Activated CD8-positive, alpha-beta memory T cell treated with anti-CD3 and anti-CD28 coated beads for 1 hour (primary cell): ENCODE measurements at places on chromosomes 2 and 18.

GRCh38 chr2:233538741-233539140, 27.8 kb downstream of the USP40 start:
- no peak for DNase-seq

- DNase-seq = no peak
These were observed 140.6 kb upstream of the DNMT3A start for GRCh38 chr2:25482341-25482740.

DNA sequence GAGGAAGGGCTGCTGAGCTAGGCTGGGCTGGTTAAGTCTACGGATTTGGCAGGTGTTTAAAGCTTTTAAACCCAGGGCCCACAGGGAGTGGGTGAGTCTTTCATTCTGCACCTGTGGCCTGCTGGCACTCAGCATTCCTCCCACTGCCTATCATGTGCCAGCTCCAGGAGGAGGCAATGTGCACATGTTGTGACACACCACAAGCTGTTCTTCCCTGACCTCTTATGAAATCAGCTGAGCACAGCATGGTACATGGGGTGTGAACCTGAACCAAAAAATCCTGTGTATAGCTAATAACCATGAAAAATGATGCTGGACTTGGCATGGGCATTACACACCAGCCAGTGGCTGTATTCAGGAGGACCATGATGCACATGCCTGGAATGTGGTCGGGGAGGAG, 297.9 kb upstream of the MMADHC start:
- DNase-seq = no peak

DNA sequence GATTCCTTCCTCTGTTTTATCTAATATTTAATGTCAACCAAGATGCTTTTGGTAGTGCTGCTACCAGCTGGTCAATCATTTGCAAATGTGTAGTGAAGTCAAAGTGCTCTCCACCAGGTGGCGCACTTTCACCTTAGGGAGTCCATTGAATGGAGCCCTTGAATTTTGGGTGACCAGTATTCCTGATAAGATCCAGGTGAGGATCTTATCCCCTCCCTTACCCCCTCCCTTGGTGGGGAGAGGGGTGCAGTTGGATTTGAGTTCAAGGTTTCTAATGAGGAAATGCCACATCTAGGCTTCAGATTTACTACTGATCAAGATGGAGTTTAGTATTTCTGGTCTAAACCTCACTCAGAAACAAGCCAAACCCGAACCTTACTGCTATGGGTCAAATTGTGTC, 12.0 kb upstream of the E2F6 start:
- DNase-seq = peak; percentile 52

DNA sequence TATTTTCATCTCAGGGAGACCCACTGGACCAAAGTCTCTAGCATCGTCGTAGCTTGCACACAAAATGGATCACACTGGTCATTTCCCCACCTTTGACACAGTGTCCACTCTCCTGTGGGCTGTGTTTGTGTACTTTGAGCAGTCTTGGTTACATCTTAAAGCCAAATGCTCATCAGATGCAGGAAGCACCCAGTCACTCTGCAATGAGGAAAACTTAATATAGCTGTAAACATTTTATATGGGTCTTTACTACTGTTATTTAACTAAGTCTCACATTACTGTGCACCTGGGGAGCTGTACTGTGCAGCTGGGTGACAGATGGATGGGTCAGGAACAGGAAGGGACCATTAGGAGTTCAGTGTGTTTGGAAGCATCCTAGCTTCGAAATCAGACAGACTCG, 109.0 kb upstream of the CXCR4 start:
- no peak for DNase-seq

GRCh38 chr2:83323038-83323437, 1136.0 kb downstream of the SUCLG1 start:
- DNase-seq = no peak

DNA sequence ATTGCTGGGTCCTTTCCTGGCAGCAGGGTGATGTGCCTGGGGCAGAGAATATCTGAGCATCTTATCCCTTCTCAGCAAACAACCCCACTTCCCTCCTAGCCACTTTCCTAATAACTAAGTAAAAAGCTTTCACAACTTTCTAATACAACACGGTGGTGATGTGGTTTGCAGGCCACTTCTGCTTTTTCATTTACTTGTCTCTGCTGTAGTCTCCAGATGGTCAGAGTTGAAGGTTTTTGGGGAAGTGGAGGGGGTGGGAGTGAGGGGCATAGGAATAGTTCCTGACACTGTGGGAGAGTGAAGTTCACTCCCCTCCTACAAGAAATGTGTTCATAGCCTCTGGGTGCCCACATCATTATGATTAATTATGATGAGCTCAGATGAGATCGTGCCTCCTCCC, 11.6 kb downstream of the OXER1 start:
- DNase-seq = no peak

DNA sequence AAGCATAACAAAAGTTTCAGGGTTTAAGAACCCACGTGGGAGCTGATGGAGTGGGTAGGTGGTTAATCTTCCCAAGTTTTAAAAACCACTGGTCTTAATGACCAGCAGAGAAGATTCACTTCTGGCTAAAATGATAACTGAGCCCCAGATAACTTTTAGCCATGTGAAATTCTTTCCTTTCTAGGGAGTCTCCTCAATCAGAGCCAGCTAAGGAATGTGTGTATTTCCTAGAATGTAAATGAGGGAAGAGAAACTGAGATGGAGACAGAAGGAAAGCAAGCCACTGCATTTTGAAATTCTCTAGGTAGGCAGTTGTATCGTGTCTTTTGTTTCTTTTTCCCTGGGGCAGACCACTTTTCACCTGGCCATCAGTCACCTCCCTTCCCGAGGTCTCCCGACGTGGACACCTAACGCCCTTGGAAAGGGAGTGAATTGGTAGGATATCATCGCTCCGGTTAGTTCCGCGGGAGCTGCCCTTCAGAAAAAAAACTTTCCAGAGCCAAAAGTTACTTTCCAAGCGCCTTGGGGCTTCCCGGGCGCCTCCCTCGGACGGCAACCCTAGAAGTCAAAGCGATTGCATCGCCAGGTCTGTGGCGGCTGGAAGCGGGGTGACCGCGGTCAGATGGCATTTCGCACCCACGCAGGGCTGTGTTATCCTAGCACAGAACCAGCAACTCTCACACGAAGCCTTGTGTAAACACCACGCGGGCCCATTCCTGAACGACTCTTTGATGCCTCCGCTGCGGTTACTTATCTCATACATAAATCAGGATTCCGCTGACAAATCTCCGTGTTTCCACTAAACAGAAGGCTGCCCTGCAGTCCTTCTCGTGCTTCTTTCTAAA, 1.3 kb downstream of the COLEC12 start:
- DNase-seq = no peak

DNA sequence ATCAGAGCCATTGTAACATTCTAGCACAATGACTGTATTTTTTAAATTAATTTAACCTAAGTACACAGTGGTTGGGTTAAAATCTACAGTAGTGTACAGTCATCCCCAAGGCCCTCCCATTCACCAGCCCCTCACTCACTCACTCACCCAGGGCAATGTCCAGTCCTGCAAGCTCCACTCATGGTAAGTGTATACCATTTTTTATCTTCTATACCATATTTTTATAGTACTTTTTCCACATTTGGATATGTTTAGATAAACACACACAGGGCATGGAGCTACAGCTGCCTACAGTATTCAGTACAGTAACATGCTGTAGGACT, 72.1 kb downstream of the COPS8 start:
- DNase-seq = no peak

GRCh38 chr2:13758412-13758811, 874.1 kb upstream of the LRATD1 start:
- no peak for DNase-seq

GRCh38 chr18:58505181-58505580, 123.7 kb downstream of the ALPK2 start:
- DNase-seq = no peak

GRCh38 chr2:240567137-240567871, 980 bp upstream of the RNPEPL1 start:
- no peak for DNase-seq

- no peak for DNase-seq
These were observed 127.2 kb upstream of the MAPRE2 start for GRCh38 chr18:34913837-34914661.

- no peak for DNase-seq
These were observed 11.6 kb upstream of the RPRD1A start for GRCh38 chr18:36078751-36079529.

GRCh38 chr2:231720987-231721966, 13.0 kb downstream of the PTMA start:
- no peak for DNase-seq

GRCh38 chr2:66948234-66948633, 448.9 kb upstream of the ETAA1 start:
- no peak for DNase-seq

GRCh38 chr2:54206596-54206995, 49.4 kb downstream of the TSPYL6 start:
- no peak for DNase-seq

- DNase-seq = no peak
These were observed 213.6 kb downstream of the PMAIP1 start for GRCh38 chr18:60113396-60113795.

DNA sequence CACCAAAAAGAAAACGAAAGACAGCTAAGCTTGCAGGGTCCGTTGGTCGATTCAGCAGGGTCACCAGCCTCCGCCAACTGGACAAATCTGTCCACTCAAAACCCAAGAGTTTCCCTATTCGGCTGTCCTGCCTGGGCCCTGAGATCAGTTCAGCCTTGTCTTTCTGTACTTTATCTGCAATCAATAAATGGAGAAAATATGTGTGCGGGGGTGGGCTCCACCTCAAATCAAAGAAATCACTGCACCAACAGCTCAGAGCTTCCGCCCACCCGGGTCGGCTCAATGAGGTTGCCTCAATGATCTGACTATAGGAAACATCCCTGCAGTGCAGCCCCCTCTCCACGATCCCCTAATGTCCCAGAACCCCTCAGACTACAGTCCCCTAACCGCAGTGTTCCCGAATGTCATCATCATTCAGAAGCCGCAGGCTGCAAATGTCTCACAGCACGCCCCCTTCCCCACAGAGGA, 447 bp downstream of the GGCX start:
- no peak for DNase-seq

DNA sequence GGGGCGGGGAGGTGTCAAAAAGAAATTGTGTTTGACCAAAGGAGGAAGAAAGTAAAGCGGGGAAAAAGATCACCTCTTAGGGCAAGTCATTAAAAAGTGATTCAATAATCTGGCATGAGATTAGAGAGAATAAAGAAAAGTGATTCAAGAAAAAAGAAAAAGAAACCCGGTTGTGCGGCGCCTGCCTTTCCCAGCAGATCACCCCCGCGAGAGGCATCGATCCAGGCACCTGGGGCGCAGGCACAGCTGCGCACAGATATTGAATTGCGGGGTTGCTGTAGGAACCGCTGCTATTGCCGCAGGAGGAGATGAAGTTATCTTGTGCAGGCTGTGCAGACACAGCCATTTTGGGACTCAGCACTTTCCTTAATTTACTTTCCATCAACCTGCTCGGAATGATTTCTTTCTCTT, 71.2 kb downstream of the PLB1 start:
- no peak for DNase-seq

- no peak for DNase-seq
These were observed 61.6 kb upstream of the HS6ST1 start for GRCh38 chr2:128380061-128380889.

- no peak for DNase-seq
These were observed 26.4 kb downstream of the WDFY1 start for GRCh38 chr2:223918671-223919134.

- no peak for DNase-seq
These were observed 5.9 kb downstream of the RNF103 start for GRCh38 chr2:86617738-86618137.

DNA sequence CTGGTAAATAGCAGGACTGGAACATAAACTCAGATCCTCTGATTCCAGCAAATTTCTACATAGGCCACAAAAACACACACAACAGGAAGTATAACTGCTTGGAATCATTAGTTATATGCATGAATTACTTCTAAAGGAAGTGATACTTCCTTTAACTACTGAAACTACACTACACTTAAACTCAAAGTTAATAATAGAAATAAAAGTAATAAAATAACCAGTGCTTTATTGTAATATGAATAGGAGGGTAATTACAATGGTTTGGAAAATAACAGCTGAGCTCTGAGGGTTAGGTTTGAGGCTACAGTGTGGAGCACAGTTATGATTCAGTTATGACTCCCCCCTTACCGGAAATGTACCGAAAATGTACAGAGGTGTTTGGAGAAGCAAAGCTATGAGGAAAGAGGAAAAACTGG, 18.5 kb upstream of the POLI start:
- no peak for DNase-seq

DNA sequence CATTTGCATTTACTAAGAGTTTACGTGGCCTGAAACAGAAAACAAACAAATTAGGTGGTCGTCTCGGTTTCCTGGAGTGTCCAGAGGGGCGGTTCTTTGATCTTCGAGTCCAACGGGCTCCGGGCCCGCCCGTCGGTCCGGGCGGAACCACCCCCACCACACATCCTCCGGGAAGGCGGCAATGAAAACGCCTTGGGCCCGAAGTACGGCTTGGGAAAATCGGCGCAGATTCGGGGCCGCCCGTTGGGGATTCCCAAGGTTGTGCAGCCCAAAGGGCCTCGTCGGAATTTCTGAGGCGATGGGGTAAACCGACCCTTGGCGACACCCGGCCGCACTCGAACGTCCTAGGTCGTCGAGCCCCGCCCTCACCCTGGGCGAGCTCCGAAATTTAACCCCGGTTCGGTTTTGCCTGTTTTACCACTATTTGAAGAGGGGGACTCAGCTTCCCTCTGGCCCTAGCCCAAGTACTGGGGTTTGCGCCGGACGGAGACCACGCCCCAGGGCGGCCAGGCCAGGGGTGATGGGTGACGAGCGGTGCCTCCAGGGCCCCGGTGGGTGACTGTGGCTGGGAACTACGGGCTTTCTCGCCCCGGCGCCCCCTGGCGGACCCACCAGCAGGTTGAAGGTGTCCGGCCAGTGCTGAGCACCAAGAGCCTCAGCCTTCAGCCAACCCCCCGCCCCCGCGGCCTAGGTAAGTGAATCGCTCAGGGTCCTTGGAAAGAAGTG, 1.9 kb upstream of the CFAP53 start:
- DNase-seq = no peak

DNA sequence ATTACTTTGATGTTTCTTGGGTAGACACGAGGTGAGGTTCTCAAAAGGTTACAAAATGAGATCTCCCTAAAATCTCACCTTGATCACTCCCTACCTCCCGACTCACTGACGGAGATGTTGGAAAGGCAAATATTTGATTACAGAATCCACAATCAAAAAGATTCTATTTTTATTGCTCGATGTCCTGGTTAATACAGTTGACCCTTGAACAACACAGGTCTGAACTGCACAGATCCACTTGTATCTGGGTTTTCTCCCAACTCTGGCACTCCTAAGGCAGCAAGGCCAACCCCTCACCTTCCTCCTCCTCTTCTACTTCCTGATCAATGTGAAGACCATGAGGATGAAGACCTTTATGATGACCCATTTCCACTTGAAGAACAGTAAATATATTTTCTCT, 125.3 kb downstream of the C2orf74 start:
- no peak for DNase-seq

GRCh38 chr2:177172034-177172880, 40.3 kb upstream of the HNRNPA3 start:
- DNase-seq = no peak

DNA sequence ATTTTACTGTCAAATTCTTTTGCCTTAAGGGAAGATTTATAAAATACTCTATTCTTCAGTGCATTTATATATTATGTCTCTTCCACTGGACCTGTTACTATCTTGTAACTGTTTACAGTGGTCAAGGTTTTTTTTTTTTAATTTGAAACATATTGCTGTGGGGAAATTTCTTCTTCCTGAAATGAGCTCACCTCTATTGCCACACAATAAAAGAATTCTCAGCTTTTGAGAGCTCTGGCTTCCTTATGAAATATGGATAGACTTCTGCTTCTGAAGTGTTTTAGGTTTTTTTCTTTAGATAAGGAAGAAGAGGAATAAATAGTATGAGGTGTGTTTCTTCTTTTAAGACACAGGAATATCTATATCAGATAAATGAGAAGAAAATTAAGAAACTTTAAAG, 7.7 kb downstream of the VRK2 start:
- no peak for DNase-seq
